NCI-H2081 treated with DMSO at 0.1 percent for 48 hours (cell line): ENCODE measurements at places on chromosomes 11 and 22.

DNA sequence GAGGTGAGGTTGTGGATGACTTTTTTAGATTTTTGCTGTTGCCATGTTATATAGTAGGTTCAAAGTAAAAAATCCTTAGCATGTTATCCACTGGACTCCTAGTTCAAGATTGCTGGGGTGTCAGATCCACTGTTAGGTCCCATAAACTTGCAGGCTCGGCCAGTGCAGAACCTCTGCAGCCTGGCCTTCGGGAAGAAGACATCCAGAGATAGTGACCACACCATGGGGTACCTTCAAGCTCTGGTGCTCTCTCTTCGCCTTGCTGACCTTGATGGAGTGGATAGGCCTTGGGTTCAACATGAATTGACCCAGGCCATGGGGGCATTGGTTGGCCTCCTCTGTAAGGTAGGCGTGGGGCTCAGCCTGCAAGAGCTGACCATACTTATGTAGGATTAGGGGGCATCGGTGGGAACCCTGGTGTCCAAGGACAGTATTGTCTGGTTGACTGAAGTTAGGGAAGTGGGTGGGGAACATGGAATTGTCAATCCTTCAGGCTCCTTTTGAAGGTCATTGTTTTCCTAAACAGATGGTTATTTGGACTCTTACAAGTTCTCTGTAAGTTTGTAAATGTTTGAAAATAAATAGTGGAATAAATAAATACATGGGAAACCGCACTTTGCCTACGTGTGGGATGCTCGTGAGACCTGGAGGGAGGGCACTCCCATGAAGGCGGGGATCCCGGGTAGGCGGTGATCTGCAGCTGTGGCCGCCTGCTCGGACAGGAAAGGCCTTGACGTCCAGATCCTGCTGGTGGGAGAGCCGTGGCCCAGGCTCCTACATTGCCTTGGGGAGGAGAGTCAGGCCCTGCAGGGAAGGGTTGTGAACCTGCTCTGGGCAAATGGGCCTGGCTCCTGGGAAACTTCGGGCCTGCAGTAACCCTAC is 37.1 kb downstream of the BCR start:
- DNase-seq: no peak

DNA sequence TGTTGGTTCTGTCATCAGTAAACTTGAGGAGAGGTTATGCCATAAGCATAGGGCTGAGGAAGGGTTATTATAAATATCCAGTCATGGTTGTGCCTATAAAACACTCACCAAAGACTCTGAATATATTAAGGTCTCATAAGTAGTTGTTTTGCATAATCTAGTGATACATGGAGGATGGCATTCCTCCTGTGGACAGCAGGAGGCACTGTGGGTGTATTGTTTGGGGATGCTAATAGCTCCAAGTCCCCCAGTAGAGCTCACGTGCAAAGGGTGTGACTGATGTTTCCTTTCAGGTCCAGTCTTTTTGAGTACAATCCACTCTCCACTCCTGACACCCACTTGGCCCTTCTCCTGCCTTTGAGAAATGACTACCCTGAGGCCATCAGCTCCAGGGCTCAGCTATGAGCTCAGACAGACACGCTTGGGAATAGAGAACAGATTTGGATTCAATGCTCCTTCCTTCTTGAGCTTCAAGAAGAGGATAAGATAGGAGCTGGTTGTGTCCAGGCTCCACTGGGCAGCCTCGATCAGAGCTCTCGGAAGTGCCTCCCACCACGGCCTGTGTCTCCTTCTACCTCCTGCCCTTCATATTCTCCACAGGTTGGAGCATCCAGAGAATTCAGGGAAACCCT is 85.2 kb upstream of the IGLL5 start:
- DNase-seq: no peak

GRCh38 chr11:5279471-5280090 is 9.8 kb upstream of the HBE1 start:
- DNase-seq: no peak

DNA sequence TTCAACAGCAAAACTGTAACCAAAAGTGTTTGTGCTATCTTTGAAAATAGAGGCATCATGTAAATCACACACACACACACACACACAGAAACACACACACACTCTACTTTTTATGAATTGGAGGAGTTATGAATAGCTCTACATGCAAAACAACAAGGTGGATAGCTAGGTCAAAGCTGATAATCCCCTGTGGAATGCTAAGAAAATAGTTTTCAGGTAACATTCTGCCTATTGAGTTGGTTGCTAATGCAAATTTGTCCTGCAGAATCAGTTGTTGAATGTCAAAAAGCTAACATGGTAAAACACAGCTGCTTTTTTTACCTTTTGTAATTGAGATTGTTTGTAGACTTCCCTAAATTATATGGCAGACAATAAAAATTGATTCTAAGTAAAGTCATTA is 1658.4 kb upstream of the RAG2 start:
- DNase-seq: no peak

GRCh38 chr22:46895753-46896152 is 133.3 kb downstream of the TBC1D22A start:
- DNase-seq: no peak

GRCh38 chr11:46846510-46846830 is 390 bp upstream of the CKAP5 start:
- no peak for DNase-seq
